ENCODE measurements at places on chromosomes 16 and 17.

- DNase-seq, result no peak
Observed at GRCh38 chr17:32302037-32302436, 36.4 kb downstream of the RHBDL3 start.

DNA sequence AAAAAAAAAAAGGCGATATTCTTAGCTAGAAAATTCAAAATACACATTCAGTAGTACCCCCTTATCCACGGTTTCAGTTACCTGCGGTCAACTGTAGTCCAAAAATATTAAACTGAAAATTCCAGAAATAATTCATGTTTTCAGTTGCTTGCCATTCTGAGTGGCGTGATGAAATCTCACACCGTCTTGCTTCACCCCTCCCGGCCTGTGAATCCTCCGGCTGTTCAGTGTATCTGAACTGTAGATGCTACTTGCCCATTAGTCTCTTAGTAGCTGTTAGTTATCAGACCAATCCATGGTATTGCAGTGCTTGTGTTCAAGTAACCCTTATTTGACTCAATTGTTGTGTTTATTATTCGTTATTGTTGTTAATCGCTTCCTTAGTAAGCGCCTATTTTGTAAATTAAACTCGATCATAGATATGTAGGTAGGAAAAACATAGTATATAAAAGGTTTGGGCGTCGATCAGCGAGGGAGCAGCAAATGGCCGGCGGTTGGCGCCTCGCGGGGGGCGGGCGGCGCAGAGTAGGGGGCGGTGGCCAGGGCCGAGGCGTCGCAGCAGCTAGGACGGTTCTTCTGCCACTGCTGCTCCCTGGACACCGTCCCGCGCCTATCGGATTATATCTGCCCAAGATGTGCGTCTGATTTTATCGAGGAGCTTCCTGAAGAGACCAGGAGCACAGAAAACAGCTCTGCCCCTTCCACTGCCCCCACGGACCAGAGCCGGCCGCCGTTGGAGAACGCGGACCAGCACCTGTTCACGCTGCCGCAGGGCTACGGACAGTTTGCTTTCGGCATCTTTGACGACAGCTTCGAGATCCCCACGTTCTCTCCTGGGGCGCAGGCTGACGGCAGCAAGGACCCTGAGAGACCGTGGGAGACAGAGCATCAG is 39.8 kb upstream of the AKAP1 start:
- DNase-seq, result no peak

DNA sequence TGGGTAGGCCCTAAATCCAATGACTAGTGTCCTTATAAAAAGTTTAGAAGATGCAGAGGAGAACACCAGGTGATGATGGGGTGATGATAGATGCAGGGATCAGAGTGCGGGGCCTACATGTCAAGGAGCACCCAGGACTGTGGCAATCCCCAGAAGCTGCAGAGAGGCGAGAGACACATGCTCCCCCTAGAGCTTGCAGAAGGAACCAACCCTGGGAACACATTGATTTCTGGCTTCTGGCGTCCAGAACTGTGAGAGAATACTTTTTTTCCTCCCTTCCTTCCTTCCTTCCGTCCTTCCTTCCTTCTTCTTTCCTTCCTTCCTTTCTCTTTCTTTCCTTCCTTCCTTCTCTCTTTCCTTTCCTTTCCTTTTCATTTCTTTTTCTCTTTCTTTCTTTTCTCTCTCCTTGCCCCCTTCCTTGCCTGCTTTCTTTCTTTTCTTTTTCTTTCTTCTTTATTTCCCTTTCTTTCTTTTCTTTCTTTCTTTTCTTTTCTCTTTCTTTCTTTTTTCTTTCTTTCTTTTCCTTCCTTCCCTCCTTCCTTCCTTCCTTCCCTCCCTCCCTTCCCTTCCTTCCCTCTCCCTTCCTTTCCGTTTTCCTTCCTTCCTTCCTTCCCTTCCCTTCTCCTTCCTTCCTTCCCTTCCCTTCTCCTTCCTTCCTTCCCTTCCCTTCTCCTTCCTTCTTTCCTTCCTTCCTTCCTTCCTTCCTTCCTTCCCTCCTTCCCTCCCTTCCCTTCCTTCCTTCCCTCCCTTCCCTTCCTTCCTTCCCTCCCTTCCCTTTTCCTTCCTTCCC is 134.3 kb downstream of the HAPSTR1 start:
- no peak for DNase-seq

DNA sequence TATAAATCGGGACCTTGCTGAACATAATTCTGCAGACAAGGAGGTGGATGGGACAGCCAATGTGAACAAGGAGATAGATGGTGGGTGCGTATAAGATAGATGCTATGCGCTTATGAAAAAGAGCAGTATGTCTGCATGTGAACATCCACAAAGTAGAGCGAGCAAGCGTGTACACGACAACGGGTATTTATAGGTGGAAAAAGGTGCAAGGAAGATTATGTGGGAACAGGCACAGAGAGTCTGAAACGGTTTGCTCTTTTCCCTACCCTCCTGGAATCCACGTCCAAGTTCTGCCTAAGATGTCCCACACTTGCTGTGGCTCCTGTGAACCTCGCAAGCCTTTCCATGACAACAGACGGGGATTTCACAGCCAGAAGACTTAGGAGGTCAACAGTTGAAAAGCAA is 43.0 kb downstream of the SNX11 start:
- DNase-seq, result no peak

DNA sequence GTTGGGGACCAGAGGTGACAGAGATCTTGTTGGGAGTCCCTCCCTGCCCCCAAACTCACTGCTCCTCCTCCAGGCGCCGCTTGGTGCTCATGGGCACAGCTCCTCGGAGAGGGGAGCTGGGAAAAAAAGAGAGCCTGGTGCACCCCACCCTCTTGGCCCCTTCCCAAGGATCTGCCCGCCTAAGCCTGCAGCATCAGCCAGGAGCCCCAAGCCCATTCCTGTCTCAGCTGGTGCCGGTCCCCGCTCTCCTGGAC is 400 bp downstream of the HCFC1R1 start:
- no peak for DNase-seq

DNA sequence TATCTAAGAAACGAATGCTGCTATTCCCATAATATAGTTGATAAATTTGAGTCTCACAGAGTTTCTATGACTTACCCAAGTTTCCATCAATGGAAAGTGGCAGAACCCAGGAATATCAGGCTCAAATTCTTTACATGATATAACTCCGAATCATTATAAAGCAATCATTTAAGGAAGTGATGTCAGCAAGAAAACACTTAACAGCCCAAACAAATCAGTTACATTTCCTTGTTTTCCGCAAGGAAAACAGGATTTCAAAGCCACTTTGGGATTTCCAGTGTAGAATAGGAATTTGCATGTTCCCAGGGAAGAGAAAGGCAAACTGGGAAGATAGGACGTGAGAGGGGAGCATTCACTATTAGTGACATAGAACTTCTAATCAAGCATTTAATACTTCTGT is 311.4 kb upstream of the GOT2 start:
- DNase-seq, result no peak

DNA sequence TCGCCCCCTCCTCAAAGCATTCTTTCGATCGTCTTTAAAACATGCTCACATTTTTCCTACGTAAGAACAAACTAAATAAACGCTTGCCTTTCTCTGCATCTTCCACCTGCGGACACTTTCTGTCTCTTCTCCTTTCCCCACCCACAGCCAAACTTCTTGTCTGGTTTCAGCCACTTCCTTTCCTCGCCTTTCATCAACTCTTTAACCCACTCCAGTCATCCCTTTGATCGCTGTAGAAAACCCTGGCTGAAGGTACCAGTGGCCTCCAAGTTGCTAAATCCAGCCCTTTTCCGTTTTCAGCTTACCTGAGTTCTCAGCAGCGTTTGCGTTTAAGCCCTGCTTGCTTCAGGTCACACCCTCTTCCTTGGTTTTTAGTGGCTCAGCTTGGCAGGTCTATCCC is 483 bp downstream of the RPA1 start:
- DNase-seq, result no peak

GRCh38 chr16:35102780-35103403 is 1643.5 kb downstream of the TP53TG3F start:
- DNase-seq, result no peak

DNA sequence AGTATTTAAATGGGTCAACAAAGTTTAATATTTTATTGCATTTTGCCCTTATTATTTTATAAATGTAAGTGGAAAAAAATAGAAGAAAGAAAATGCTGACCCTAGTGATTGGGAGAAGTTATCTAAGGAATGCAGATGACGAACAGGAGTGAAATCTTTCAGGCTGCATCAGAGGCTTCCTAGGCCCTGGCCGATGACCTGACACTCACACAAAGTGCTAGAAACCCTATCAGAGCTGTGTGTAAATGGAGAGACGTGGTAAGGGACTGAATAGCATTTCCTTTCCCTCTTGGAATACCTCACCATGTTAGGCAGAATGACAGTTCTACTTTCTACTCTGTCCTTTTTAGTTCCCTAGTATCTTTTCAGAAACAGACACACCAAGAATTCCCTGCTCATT is 44.9 kb upstream of the CNEP1R1 start:
- no peak for DNase-seq

DNA sequence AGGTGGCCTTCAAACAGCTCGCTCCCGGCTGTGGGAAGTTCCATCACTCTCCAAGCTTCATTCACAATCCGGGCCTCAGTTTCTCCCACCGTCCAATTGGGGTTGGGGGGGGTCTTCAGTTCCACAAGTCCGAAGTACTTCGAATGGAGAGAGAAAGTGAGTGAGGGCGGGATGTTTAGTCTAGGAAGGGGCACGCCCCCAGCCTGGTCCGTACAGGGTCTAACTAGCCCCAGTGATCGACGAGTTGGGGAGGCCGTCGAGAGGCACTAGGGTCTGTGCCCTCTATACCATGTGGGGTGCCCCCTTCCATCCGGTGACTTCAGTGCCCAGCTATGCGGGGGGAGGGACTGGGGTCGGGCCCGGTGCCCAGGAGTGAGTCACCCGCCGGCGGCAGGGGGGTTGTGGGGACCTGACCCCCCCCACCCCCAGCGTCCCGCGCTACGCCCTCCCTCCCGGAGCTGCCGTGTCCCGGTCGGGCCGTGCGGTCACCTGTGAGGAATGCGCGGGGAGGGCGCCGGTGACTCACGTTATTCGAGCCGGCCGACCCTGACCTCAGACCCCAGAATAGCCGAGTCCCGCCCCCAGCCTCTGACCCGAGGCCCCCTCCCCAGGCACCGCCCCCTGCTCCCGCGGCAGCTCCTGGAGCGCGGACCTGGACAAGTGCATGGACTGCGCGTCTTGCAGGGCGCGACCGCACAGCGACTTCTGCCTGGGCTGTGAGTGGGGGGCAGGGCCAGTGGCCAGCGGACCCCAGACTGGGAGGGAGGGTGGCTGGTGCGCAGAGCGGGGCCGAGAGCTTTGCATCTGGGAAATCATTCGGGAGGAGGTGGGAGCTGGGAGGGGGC is 658 bp downstream of the TNFRSF12A start:
- DNase-seq, result no peak

GRCh38 chr17:56317351-56318208 is 164.3 kb downstream of the ANKFN1 start:
- no peak for DNase-seq

GRCh38 chr17:32731556-32732295 is 145.2 kb downstream of the MYO1D start:
- DNase-seq, result no peak

- no peak for DNase-seq
Observed at GRCh38 chr16:76885776-76886537, 305.0 kb upstream of the MON1B start.

DNA sequence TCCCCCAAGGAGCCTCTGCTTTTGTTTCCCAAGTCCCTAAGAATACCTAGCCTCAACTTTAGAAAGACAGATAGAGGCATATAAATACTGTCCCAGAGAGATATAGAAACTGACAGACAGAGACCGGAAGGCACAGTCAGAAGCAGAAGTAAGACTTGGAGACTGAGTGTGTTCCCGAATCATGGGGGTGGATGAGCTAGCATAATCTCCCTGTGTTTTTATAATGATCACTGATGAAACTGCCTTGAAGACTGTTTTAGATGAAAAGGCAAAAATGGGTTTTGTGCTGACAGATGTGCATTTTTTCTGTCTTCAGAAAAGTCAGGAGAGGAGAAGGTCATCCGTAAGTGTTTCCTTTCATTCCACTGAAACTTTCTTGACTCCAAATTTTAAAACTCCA is 8.3 kb upstream of the PSMD3 start:
- no peak for DNase-seq

DNA sequence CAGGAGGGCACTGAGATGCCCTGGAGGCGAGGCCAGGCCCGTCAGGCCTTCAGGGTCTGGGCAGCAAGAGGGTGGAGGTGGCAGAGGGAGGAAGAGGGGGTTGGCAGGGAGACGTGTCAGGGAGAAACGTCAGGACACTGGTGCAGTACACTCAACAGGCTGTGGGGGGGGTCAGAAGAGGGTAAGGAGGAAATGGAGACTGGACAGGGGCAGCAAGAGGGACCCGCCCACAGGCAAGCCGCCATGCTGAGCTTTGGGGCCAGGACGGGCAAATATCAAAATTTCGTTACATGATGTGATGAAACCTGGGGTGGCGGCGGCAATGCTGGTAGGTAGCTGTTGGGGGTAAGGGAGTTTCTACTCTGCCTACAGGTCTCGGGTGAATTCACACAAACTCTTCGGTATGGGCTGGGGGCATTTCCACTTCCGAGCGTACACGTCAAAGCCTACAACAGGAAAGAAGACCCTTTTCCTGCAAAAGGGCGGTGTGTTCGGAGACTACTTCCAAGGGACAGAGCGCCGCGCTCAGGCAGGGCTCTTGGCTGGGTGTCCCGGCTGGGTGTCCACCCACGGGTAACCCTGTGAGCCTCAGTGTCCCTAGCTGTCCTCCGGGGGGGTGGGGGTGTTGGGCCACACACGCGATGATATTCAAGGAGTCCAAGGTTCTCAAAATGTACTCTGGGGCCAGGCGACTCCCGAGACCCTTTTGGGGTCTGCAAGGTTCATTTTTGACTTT is 43.3 kb upstream of the ATP2A3 start:
- no peak for DNase-seq

GRCh38 chr16:65148804-65149203 is 26.9 kb upstream of the CDH11 start:
- DNase-seq, result no peak

DNA sequence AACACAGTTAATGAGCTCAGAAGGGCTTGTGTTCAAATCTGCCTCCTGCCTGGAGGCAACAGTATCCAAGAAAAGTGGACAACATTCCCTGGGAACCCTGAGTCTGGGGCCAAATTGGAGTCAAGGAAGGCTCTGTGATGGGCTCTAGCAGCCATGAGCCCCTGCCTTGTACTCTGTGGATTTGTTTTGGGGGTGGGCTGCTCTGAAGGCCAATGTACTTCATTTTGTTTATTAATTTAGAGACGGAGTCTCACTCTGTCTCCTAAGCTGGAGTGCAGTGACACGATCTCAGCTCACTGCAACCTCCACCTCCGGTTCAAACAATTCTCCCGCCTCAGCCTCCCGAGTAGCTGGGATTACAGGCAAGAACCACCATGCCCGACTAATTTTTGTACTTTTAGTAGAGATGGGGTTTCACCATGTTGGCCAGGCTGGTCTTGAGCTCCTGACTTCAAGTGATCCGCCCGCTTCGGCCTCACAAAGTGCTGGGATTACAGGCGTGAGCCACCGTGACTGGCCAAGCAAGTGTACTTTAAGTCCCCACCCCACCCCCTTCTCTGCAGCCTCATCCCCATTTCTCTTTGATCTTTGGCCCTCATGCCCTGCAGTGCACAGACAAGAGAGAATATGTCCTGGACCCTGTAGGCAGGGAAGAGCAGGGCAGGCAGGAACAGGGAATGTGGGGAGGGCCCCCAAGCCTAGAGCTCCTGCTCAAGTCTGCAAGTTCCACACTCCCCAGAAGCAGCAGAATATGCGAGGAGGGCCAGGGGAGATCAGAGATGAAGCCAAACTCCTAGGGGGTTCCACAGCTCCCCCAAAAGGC is 2.7 kb upstream of the GIP start:
- no peak for DNase-seq
